ENCODE measurements at places on chromosomes 2 and 18.

GRCh38 chr18:9835113-9835755 is 50.5 kb upstream of the TXNDC2 start:
- no peak for DNase-seq

GRCh38 chr2:20129331-20130159 is 78.1 kb upstream of the LAPTM4A start:
- no peak for DNase-seq

DNA sequence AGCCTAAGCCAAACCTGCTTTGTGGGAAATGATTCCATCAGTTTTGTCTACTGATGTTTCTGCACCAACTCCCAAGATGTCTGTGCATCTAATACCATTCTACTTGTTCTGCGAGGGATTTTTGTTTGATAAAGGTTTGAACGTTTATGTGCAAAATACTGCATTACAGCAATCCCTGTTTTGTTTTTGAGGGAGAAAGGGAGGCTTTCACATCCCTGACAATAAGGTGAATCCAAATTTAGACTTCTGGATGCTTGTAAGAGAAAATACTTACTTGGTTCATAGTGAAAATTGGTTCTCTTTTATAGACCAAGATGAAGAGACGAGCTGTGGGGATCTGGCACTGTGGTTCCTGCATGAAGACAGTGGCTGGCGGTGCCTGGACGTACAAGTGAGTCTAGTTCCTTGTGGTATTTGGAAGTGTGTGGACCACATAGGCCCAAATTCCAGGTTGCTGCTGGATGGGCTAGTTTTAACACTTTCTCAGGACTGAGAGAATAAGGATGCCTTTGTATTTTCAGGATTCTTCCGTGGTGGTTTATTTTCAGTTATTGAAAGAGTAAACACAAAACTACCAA is 1.1 kb downstream of the RPL37A start:
- no peak for DNase-seq

- DNase-seq: no peak
These were observed 434.0 kb upstream of the SPHKAP start for GRCh38 chr2:228615496-228615895.

DNA sequence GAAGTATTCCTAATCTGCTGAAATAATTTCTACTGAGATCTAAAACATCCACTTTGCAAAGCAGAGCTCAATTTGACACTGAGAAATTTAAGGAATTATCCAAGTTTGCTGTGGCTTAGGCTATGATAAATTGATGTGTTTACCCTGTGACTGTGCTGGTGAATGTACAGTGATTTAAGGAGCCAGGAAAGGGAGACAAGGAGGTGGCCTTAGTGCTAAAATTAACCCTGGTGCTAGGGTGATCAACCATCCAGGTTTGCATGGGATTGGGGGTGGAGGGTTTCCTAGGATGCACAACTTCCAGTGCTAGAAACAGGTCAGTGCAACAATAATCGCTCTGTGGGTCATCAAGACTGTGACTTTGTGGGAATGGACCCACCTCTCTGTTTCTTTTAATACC is 307.5 kb upstream of the SPRED2 start:
- DNase-seq: no peak

All from stimulated activated CD8-positive, alpha-beta memory T cell treated with anti-CD3 and anti-CD28 coated beads, Interleukin-4, amount 100 ng/mL, for 24 hours (primary cell).